Calu3 (cell line): ENCODE measurements at places on chromosomes 12 and 14. TPM values are rescaled to one million over a fixed set of nuclear protein-coding genes. Genes with fewer than 3 reads are reported as not detected.

- no peak for DNase-seq
Measured at GRCh38 chr12:116697716-116698115, 40.2 kb downstream of the SPRING1 start.

Gene OTX2
- not detected in 2 replicates for total RNA-seq

GRCh38 chr14:69664865-69665526 is 53.6 kb downstream of the SUSD6 start:
- no peak for DNase-seq

GRCh38 chr12:78060186-78060585 is 229.5 kb downstream of the NAV3 start:
- DNase-seq: no peak

DNA sequence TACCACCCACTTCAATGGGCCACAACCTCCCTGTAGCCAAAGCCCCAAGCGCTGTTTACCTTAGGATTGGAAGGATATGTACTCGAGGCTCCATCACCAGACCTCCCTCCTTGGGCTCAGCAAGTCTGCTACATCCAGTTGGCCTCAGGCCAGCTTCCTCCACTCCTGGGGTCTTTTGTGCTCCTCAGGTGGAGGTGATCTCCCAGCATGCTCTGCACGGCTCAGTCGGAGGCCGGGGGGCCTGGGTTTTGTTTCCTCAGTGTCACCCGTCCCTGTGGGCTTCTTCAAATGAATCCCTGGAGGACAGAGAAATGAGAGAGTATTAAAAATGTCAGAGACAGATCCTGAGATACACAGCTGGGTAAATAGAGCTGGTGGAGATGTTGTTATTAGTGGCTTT is 723.1 kb upstream of the TBX3 start:
- DNase-seq: no peak

Gene GLI1
- 0.54 and 0.61 TPM in 2 replicates for total RNA-seq

Gene PROX2
- not detected in 2 replicates for total RNA-seq

DNA sequence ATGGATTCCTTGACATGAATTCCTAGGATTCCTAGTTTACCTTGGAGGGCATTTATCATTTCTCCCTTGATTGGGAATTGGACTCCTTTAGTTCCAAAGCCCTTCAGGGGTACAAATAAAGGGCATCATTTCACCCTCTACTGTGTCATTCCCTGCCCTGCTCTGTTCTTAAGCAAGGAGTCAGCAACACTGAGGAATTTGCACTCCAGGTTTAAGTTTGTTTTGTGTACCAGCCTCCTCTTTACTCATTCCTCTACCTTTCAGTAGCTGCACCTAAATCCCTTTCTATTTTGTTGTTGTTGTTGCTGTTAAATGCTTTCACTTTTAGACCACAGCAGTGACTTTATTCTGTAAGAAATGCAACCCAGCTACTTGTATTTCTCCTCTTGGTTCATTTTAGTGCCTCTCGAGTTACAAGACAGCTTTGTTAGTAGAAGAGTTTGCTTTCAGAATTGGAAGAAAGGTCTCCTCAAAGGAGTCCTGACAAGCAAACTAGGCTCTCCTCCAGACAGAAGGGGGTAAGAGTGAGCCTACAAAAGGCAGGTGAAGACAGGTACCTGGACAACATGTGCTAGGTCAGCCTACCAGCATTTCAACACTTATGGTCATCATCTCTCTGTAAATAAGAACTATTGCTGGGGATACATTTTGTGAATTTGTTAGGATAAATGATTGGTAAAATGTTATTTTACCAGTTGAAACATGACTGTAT is 90.0 kb downstream of the RMST start:
- DNase-seq: no peak

Gene TAS2R10
- total RNA-seq: 1.5 and 1.7 TPM in 2 replicates

GRCh38 chr12:84085046-84085445 is 827.6 kb downstream of the SLC6A15 start:
- DNase-seq: no peak

Gene MYO1A
- total RNA-seq: 0.31 and 1.5 TPM in 2 replicates

Gene NEUROD4
- total RNA-seq: not detected in 2 replicates

Gene ITGA5
- 8.0 and 9.5 TPM in 2 replicates for total RNA-seq

DNA sequence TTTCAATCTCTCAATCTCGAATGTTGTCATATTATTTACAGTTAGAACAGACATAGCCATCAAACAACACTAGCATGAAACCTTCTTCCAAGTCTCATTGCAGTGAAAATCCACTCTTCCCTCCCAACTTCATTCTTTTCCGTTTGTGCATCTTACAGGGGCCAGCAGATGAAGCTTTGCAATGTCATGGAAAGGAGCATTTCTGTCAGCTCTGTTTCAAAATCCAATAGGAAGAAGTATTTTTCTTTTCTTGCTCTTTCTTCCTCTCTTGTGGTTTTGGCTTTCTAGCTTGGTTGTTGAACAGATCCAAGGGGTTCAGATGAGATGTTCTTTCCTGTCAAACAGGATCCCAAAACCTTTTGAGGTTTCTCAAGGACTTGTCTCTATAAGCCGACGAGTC is 416.6 kb downstream of the AEBP2 start:
- no peak for DNase-seq

Gene ADGRD1
- total RNA-seq: not detected in 2 replicates

DNA sequence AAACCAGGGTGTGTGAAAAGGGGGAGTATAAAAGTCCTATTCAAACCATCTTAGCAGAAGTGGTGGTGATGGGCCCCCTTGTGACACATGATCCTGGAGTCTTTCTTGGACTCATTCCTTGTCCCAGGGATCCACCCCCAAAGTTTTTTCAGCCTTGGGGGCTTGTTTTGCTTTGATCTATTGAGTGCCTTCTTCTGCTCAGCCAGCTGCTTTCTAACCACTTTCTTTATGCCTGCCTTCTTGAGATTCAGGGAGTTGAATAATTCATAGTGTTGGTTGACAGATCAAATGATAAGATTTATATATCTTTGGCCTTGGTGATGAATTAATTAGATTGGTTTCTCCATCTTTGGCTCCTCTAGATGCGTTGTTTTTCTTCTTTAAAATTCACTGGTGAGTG is 926.7 kb downstream of the DIO2 start:
- no peak for DNase-seq
